ENCODE measurements at places on chromosomes 7 and 10.

DNA sequence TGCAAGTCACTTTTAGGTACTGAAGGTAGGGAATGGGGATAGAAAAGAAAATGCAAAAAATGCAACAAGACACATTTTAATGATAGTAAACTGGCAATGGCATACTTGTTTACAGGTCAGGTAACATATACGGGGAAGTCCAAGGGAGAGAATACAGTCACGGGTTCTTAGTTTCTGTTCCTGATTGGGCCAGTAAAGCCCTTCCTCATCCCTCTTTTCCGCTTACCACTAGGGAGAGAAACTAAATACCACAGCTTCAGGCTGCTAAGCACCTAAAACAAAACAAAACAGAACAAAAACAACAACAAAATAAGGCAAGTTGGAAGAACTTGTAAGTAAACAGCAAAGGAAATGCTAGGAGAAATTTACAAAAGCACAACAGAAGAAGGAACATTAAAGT lies 65.2 kb upstream of the OGDHL start:
- DNase-seq: no peak

GRCh38 chr10:43824934-43825333 lies 176.3 kb upstream of the ZNF32 start:
- peak; percentile 32 for DNase-seq

- no peak for DNase-seq
Measured at GRCh38 chr7:129222064-129222463, 2.8 kb upstream of the AHCYL2 start.

- DNase-seq: no peak
Measured at GRCh38 chr10:90887555-90887954, 15.8 kb downstream of the RPP30 start.

DNA sequence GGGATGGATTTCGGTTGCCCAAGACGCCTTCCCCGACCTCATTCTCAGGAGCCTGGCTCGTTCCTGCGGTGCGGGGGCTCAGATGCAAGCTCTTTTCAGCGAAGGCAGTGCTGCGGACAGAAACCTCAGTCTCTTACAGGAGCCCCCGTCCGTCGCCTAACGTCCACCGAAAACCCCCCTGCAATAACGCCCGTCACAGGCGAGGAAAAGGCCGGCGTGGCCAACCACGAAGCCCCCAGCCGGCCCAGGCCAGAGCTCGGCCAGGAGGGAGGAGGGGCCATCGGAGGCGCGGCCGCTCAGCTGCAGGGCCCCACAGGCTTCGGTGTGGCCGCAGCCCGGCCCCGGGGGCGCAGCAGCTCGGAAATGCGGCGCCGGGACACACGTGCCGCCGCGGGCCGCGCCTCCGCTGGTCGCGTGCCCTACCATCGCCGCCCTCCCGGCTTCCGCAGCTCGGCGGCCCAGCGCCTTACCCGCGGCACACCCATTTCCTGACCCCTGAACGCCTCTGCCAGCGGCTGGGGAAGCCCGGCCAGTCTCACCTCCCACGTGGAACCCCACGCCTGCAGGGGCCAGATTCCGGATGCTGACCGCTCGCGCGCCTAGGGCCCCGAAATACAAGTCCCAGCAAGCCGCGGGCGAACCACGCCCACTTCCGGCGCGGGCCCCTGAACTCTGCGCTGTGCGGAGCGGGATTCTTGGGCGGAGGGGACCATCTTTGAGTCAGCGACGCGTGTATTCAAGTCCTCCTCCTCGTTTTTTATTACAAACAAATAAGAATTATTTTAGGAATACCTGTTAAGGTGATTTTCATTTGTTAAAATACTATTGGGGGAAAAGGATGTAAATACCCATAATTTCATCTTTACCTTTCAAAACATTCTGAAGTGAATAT lies at the start of gene ZNF239:
ZNF239 (minus strand) TSS at position 616 of the 892 bp plus-strand sequence. CDS start 16,537 bp downstream, outside the sequence.
- peak; percentile 61 for DNase-seq

GRCh38 chr7:2141651-2142050 lies 91.1 kb downstream of the MAD1L1 start:
- no peak for DNase-seq
